Right lobe of liver (tissue), 6 donors: ENCODE measurements at places on chromosomes 2 and 18.

- DNase-seq = no peak
These were observed 131.1 kb downstream of the CCDC102B start for GRCh38 chr18:68928762-68929675.

DNA sequence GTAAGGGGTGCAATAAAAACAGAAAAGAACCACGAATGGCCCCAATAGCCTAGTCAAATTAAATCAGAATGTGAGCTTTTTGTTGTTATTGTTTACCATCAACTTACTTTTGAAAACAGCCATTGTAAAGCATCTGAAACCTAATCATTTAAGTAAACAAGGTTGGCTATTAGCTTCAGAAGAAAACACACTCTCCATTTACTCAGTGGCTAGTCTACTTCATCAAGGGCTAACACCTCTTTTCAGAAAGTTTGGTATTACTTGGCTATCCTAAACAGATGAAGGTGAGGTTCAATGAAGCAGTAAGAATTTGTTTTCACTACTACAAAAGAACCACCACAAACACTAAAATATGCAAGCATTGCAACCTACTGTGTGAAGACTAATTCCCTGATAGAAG is 398.0 kb downstream of the CDH2 start:
- DNase-seq = no peak

DNA sequence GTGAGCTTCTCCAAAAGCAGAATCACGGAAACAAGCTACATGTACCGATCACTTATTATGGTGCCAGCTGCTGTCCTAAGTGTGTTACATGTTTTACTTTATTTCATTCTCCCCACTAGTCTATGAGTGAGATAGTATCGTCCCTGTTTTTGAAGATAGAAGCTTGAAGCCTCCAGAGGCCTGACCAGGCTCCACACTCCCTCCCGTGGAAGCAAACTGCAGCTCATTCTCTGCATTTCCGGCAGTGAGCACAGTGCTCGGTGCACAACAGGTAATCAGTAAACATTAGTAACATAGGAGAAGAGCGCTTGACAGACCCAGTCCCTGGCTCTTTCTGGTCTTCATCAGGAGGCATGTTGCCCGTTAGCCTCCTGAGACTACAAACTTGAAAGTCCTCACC is 72.9 kb downstream of the ZBTB7C start:
- no peak for DNase-seq

GRCh38 chr2:68663371-68664156 is 20.2 kb downstream of the PROKR1 start:
- no peak for DNase-seq

GRCh38 chr18:73043611-73044010 is 175.8 kb upstream of the NETO1 start:
- DNase-seq = no peak
